ENCODE measurements at places on chromosomes 6 and 20.

- DNase-seq: no peak
Observed at GRCh38 chr20:49360242-49360968, 82.5 kb upstream of the ZNFX1 start.

- no peak for DNase-seq
Observed at GRCh38 chr6:24149296-24149695, 23.3 kb downstream of the NRSN1 start.

DNA sequence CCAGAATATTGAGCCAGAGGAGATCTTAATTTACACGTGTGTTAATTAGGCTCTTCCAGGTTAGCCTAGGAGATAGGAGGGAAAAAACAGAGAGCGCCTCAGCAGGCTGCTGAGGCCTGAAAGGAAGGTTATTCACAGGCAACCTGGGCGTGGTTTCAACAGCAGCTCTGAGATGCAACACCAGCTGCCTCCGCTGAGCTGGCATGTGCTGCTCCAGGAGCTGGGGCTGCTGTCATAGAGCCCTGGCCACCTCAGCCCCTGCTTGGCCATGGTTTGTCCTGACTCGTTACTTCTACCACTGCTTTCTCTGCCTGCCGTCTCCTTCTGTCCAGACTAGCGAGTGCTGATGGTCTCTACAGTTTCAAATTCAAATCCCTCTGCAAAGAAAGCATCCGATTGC is 32.4 kb upstream of the RPP40 start:
- peak; percentile 47 for DNase-seq

- no peak for DNase-seq
Observed at GRCh38 chr6:105058316-105058715, 101.4 kb downstream of the LIN28B start.

- peak; percentile 1 for DNase-seq
Observed at GRCh38 chr20:54980103-54980960, 504.9 kb downstream of the DOK5 start.

DNA sequence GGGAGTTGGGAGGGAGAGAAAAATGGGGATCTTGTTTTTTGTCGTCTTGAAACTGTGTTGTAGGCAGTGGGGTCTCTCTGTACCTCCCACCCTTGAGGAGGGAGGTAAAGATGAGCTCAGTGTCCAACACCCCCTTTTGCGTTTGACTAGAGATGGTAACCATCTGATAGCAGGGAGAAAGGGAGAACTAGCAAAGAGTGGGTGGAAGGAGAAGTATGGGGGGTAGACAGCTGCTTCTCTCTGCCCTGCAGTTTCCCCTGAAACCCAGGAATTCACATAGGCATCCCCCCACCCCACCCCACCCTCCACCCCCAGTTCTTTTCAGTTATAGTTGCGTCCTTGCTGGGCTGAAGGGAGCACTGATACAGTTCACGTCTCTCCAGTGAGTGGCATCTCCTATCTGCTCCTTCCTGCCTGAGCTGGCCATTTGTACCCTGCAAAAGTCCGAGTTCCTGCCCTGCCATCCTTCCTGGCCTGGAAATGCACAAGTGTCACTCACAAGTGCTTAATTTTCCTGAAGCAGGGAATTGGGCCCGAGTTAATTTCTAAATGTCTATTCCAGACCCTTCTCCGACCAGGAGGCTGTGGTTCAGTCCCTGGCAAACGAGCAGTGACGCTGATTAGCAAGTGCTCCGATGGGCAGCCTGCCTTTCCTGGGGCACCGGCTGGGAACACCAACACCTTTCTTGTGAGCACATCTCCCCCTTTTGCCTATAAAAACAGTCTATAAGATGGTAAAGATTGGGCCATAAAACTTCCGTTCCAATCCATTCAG is 1.5 kb downstream of the SIRPA start:
- DNase-seq: no peak

DNA sequence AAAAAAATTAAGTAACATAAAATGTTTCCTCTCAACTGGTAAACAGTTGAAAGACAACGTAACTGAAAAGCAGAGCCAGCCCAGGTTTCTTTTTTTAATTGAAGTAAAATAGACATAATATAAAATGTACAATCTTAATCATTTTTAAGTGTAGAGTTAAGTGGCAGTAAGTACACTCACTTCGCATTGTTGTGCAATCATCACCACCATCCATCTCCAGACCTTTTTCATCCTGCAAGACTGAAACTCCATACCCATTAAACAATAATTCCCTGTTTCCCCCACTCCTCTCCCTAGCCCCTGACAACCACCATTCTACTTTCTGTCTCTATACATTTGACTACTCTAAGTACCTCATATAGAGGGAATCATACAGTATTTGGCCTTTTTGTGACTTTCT is 395.7 kb downstream of the RNGTT start:
- DNase-seq: no peak

DNA sequence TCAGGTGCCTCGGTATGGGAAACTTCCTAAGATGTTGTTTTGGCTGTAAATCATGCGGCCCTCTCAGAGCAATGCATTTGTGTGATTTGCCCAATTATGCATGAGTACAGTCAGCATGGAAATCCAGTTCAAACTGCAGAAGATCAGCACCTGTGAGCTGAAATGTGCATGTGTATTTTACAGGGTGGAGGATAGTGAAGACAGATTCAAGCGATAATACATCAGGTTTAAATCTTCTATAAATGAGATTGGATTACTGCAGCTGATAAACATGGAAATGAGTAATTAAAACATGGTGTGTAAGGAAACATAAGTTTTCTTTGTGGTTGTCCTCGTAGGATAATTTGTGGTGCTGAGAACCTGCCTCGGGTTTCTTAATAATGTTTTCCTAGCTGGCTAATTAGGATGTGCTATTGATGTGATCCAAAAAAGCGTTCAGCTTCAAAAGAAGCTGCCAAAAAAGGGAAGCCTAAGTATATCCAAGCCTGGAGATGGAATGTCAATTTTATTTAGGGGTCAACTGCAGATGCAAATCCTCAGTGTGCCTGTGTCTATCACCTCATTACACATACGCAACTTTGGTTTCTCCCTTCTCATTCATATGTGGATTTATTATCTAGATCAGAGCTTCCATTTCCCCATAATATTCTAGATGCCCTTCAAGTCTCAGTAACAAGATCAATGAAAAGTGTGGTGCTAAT is 117.1 kb upstream of the CCDC28A start:
- DNase-seq: no peak

DNA sequence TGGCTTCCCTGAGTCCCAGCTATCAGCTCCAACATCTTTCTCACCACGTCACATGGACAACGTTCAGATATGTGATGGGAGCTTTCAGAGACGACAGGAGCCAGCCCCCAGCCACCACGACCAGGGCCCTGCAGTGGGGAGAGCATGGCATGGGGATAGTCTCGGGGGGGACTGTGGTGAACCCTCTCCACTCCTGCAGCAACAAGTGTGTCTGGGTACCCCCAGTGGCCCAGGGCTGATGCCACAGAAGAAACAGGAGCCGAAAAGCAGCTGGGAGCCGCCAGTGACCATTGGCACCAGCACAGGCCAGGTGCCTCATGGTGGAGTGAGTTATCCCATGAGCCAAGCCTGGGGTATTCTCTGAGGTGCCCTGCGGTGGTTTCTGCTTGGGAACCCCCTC is 339.7 kb downstream of the TAF4 start:
- DNase-seq: no peak
